ENCODE measurements at places on chromosomes 6 and 20.

DNA sequence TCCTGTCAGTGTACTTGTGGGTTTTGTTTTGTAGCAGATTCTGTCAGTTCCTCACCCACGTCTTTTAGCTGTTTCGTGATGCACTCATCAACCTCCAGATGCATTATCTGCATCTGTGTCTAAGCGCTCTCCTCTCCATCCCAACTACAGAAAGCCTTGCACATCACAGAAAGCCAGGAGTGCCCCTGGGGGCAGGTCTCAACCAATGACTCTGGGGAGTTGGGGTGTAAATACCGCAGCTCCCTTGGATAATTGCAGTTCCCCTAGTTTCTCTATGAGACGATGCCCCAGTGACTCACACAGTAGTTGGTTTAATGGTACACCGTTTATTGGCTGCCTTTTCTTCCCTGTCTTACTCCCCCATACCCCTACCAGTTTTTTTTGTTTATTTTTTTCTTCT lies 158.1 kb downstream of the SOX4 start:
- DNase-seq = no peak

- DNase-seq = no peak
Observed at GRCh38 chr6:159169557-159170332, 545 bp downstream of the FNDC1 start.

GRCh38 chr6:27825025-27825793 lies 87.0 kb downstream of the OR2B2 start:
- no peak for DNase-seq

DNA sequence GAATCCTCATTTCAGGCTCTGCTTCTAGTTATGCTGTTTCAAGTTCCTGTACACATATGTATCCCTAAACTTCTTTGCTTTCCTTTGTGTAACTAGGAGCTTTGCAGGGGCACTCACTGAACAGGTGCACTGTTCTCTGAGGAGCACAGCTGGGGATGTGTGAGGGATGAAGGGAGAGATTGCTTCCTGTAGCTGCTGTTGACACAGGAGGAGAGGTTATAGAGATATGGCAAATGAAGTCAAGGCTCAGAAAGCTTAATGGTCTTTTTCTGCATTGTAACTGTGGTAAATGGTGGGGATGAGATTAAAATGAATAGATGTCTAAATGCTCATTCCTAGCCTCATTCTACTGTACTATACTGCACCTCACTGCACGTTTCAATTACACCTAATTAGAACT lies 454.3 kb downstream of the BTBD3 start:
- DNase-seq = no peak

- no peak for DNase-seq
Observed at GRCh38 chr6:130810307-130811030, 16.7 kb upstream of the SMLR1 start.

DNA sequence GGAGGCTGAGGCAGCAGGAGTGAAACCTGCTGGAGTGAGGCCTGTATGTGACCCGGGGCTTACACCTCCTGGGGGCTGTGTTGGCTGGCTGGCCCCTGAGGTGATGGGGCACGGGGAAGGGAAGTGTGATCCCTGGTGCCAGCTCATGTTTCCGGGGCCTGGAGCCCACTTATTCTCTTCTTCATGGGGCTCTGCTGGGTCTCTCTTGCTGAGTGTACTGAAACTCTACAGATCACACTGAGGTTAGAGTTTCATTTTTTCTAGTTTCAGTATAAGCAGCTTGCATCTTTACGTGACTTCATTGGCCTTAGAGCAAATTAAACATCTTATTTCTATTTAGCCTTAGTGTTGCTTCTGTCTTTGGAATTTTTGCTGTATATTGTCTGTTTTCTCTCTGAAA lies 96.2 kb downstream of the ANKS1A start:
- DNase-seq = no peak

- no peak for DNase-seq
Observed at GRCh38 chr20:63861981-63862901, 943 bp downstream of the ABHD16B start.

GRCh38 chr20:61734733-61735502 lies 330.8 kb downstream of the TAF4 start:
- DNase-seq = no peak
